ENCODE measurements at places on chromosomes 6 and 20.

GRCh38 chr6:15513131-15513771 is 149.6 kb downstream of the DTNBP1 start:
- DNase-seq = no peak

DNA sequence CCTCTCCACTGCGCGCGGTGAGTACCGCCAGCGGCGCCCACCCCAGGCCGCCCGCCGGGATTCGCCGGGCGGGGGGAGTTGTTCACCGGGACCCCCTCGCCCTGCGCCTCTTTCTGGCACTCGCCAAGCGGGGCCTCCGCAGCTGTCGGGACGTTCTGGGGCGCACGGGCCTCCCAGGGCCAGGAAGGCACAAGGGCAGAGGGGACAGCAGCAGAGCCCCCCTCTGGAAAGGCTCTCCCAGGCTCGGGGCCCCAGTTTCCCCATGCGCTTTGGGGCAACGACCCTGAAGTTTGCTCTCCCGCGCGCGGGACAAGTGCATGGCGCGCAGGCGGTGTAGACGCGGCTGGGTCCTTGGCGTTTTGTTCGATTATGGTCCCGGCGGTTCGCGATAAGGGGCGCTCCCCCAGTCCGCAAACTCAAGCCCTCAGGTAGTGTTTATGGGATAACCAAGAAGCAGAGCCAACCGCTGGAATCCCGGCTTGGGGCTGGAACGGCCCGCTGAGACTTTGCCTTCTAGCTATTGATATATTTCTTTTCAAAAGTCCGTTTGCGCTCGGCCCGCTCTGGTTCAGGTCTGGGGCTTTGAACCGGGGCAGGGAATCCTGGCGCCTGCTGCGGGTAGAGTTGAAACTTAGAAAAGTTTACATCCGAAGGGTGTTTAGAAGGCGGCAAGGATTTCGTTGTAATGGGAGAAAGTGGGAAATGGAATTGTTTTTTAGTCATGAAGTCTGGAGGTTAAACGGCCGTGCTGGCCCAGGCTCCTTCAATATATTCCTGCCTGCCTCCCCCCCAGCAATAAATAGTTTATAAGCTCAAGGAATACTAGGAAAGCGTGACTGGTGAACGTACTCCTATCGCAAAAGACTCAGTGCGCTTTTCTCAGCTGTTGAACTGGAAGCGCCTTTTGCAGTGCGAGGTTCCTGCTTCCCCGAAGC is 595 bp downstream of the EYA2 start:
- DNase-seq = no peak

DNA sequence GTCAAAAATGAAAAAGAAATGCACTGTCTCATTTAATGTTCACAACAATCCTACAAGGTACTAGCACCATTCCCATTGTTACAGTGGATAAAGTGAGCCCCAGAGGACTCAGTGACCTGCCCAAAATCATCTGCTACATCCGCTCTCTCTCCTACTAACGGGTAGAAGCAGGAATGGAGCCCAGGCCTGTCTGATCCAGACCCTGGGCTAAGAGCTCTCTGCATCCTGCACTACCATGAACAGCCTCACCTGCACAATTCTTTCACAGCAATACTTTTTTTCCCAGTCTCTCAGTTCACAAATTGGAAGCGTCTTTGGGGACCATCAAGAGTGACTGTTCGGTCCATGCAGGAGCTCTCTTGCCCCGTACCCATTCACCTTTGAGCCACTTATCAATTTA is 31.2 kb downstream of the ATP9A start:
- DNase-seq = no peak

DNA sequence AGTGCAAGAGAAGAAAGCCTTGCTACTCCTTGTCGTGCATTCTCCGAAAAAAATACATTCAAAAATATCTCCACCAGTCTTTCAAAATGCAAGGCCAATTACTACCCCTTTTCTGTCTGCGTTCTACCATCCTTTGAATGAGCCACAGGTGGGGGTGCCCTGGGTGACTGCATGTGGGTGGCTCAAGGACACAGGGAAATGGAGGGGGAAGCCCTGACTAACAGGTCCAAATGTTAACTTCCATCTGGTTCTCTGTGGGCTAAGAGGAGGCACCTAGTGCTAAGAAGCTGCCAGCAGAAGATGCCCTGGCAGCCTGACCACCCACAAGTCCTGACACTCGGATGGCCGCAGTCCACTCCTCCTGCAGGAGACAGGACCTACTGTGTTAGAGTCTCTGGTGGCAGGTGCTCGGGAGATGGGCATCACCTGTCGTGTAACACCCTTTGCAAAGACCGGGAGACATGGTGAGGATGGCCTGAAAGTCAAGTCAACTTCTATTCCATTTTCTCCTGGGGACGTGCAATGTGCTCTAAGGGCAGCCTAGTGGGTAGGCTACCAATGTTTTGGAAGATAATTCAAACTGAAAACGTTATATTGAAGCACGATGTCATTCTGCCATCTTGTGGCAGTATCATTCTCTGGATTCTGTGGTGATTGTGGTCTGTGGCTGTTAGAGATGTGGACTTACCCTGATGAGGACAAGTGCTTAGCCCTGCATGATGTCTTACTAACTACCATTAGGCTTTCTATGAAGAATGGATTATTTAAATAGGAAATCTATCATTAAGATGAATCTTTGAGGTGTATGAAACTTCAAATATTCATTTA is 27.4 kb upstream of the IGF2R start:
- peak; percentile 55 for DNase-seq

DNA sequence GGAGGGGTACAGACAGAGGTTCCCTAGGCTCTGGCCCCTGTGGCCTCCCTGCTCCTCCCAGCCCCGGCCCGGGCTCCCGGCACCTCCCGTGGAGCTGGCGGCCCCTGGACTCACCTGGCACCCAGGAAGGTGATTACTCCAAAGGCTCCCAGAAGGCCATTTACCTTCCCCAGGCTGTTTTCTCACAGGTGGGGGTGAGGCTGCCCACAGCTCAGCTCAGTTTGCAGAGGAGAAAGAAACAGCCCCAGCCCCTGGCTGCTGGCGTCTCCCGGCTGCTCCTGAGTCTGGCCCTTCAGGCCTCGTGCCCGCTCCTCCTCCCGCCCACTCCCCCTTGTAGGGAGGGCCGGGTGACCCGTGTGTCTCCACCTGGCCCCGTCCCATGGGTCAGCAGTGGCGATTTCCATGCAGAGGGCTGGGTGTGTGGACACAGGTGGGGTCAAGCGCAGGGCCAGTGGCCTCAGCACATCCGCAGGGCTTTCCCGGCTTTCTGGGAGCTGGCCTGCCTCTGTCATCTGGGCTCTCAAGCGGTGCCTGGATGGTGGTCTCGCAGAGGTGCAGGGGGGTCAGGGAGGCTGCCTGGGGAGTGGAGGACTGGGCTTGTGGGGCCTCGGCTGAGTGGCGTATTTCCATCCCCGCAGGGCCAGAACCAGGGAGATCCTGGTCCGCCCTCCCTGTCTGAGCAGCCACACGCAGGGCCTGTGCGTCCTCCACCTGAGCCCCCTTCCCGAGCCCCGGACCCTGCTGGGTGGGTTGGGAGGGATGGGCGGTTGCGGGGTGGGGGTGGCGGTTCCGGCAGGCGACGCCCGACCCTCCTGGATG is 20.2 kb upstream of the GATA5 start:
- DNase-seq = no peak

GRCh38 chr20:44039147-44039546 is 124.5 kb downstream of the TOX2 start:
- no peak for DNase-seq

DNA sequence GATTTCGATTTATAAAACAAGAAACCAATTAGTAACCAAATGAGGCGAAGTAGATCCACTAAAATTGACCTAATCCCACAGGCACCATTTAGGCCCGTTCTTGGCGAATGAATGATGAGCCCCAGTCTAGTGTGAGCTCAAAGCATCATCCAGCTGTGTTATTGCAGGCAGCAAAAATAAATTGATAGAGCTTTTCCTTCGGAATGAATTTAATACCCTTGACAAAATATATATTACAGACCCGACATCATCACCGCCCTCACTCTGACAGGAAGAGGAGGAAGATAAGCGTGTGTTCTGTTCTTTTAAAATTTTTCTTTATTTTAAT is 7.8 kb downstream of the SIM1 start:
- no peak for DNase-seq

DNA sequence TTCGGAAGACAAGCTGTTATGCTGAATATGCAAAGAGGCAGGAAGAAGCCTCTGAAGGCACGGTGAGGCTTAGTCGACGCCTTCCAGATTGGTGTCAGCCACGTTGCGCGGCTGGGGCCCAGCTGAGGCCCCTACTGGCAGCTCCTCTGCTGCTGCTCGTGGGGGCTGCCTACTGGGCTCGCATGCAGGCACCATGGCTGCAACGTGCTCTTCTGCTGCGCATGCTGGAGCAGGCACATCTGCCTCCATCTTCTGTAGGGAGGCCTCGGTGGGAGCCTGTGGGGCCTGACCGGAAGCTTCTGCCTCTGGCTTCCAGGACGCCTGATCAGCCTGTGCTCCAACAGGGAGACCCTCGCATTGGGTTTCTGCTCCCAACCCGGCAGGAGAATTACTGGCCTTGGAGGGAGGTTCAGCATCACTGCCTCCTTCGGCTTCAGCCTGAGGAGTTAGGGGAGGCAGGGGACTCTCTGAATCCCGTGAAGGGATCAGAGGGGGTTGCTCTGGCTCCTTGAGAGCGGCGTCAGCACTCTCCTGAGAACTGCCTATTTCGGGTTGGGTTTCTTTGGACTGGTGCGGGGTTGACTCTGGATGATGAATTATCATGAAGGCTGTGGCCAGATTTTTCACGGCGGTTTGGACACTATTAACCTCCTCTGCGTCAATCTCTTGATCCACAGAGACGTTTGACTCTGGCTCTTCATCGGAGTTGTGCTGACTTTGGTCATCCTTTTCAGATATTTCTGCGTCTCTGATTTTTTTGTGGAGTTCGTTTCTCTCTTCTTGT is 49.1 kb downstream of the TXLNB start:
- DNase-seq = no peak

DNA sequence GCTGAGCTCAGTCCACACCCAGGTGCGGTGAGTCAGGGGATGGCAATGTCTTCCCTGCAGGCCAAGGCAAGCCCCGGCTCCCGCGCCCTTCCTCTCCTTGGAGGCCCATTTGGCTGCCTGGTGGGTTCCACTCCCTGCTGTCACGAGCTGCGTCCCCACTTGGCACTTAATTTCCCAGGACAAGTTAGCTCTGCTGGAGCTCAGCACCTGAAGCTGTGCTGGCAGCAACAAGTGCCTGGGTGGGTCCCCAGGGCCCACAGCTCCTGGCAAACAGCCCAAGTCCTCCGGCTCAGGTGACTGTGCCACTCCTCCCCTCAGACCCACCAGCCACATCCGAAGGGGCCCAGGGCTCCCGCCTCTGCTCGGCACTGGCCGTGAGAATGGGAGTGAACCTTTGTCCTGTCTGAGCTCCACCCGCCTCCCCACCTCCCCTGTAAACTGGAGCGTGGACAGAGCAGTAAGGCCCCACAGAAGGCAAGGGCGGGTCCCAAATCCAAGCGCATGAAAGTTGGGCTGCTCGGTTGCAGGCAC is 16.9 kb downstream of the LAMA5 start:
- no peak for DNase-seq

DNA sequence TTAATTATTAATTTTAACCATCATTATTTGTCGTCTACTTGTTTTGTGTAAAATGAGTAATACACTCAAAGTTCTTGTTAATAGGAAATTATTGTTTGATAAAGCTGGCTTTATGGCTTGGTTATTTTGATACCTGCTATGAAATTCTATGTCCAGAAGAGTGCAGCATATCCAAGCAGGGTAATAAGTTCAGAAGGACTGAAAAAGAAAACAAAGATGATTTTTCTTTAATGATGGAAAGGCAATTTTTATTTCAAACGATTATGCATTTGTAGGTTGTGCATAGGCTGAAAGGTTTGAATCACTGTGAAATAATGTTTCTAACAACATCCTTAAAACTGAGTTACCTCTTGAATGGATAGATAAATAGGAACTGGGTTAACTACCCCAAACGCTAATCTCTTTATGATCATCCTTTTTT is 1.4 kb upstream of the MAN1A1 start:
- DNase-seq = no peak

GRCh38 chr20:53950031-53950430 is 120.4 kb downstream of the BCAS1 start:
- DNase-seq = no peak

GRCh38 chr20:59325142-59325523 is 24.7 kb downstream of the EDN3 start:
- no peak for DNase-seq

- no peak for DNase-seq
Observed at GRCh38 chr6:108598305-108598863, 37.7 kb downstream of the FOXO3 start.

GRCh38 chr6:105838171-105838570 is 248.0 kb upstream of the PRDM1 start:
- DNase-seq = no peak

GRCh38 chr6:133873538-133873937 is 15.4 kb upstream of the TCF21 start:
- DNase-seq = no peak

DNA sequence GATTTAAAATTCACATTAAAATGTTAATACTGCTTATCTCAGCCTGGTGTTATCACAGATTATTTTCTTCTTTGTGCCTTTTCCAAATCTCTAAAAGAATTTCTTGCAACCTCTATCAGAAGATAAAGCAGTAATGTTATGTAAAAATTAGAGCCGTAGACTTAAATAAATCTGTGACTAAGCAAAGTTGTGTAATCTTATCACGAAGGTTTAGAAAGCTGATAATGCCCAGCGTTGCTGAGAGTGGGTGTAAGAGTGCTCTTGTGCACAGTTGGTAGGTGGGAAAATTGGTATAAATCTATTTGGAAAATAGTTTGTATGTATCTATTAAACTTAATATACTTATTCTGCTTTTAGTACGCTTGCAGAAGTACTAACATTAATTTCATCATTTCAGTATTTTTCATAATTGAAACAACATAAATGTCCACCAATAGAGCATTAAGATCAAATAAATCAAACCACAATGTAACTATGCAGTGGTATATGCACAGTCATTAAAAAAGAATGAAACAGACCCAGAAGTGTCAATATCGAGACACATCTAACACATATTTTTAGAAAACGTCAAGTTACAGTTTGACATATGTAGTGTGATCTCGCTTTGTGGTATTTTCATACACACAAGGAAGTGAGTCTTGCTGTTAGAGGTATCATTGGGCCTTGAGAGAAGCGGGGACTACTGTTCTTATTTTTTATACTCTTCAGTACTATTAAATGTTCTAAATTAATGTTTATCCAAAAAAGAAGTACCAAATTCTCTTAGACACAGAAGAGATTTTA is 54.4 kb upstream of the PBOV1 start:
- no peak for DNase-seq

DNA sequence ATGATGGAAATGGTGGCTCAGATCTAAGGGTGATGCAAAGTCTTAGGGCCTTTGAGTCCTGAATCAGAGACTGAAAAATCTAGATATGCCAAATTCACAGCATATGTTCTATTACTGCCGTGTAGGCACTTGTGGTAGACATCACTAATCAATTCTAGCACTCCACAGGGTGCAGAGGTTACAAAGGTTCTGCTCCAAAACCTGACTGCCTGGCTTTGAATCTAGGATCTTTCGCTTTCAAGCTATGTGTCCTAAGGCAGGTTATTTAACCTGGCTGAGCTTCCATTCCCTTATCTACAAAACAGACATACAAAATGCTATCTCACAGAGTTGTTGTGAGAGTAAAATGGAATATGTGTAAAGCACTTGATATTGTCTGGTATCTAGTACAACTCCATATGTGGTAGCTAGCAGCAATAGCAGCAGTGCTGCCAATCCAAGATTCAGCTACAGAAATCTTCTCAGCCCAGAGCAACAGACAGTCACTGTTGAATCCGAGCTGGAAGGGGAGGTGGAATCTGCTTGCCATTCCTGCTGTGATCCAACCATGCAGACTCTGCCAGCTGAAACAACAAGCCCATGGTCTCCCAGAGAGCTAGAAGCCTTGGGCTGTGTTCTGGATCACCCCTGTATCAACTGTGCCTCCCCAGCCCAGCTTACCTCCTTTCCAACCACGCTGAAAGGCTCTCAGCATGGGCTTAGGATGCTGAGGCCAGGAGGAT is 206.9 kb downstream of the TFAP2C start:
- DNase-seq = no peak

Measured in hippocampal formation (tissue), 2 donors.